Activated CD4-positive, alpha-beta T cell treated with anti-CD3 and anti-CD28 coated beads for 1 hour (primary cell): ENCODE measurements at places on chromosomes 3 and 15.

- no peak for DNase-seq
Measured at GRCh38 chr15:39433376-39433775, 147.5 kb upstream of the THBS1 start.

DNA sequence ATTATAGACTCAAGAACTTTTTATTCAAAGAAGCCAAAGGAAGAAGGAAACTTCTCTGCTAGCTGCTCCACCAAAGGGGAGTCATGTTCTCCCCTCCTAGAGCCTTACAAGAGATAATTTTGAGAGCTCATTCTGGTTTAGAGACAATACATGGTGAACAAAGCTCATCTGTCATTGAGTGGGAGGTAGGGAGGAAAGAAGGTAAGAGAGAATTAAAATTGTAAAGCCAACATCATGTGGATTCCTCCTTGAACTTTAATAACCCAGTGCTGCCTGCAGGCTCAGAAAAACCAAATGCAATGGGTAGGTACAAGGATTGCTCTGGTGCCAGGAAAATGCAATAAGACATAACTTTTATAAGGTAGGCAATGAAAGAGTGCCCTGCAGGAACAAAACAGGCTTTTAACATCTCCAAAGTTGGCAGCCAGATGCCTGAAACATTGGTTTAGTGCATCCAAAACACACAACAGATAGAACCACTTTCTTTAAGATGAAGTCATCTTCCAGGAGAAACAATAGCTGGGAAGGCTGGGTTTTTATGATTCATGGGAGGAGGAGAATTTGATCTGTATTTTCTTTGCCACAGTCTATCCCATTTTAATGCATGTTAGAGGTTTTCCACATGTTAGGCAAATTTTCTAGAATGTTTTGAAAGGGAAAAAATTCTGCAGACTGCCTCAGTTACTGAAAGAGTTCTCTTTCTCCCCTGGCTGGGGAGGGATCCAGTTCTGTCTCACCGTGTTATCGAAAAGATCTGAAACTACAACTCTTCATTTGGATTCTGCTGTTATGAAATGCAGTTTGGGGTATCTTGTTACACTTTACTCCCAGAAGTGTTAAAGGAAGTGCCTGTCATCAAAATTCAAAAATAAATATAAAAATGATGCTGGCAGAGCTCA is 11.3 kb upstream of the ARHGEF3 start:
- no peak for DNase-seq

- no peak for DNase-seq
Measured at GRCh38 chr3:23253214-23253613, 50.1 kb downstream of the UBE2E2 start.

DNA sequence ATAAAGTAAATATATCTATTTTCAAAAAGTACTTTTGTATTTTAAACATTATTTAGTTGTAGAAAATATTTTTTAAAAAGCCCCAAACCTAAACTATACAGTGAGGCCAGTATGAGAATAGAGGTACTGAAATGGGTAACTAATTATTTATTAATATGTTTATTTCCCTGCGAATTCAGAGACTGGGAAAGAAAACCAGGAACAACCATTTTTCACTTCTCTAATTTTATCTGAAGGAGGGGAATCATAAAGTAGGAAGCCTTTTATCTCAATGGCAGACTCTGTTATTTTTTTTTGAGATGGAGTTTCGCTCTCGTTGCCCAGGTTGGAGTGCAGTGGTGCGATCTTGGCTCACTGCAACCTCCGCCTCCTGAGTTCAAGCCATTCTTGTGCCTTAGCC is 63.6 kb upstream of the TRAK1 start:
- no peak for DNase-seq

DNA sequence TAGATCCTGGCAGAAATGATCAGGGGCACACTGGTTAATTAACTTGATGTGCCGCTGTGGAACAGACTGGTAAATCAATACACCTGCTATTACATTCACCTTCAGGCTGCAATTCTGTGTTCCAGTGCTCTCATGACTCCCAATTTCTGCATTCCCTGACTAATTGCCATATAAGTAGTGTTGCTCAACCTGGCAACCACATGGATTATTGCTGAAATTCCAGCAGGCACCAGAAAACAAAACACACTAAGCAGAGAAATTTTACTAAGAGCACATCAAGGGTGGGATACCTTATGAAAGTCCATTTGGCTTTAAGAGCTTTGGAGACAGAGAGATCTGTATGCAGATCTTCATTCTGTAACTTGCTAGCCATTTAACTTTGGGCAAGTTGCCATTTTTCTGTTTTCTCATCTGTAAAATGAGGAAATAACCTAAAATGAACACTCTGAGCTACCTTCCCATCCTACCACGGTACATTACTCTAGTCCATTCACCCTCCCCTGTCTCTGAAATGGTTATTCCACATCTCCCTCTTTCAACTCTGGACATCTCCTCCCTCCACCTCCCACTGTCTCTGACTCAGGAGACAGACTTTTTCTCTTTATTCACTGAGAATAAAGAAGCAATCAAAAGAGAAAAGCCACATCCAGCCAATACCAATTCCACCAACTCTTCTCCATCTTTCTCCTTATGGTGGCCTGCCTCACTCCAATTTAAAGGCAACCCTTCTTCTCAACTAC is 54.6 kb downstream of the STAC start:
- DNase-seq = no peak

GRCh38 chr3:183400352-183400751 is 28.1 kb downstream of the MCF2L2 start:
- DNase-seq = no peak

DNA sequence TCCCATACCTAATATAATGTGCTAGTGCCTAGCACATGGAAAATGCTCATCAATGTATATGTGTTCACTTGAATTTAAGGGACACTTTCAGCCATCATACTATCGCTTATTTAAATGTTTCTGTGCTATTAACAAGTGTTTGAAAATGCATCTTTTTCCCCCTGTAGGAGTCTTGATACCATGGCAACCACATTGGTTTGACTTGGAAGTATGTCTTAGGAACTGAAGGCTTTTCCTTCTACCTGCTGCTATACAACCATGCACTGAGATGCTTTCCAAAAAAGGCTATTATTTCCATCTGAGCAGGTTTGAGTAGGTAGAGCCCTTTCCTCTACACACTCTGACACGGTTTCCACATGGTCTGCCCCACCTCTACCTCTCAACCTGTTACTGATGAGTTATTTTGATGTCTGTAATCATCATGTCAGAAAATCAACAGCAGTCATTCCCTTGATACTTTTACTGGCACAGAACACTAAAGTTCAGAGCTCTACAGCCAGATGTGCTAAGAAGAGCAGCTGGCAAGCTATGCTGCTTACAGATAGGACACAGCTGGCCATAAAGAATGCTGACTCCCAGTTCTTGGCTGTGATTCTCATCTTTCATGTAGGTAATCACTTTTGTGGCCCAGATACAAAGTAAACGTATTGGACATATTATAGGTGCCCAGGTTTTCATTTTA is 59.3 kb downstream of the RYR3 start:
- no peak for DNase-seq

- DNase-seq = no peak
Measured at GRCh38 chr15:76328958-76329357, 7.6 kb upstream of the ISL2 start.

DNA sequence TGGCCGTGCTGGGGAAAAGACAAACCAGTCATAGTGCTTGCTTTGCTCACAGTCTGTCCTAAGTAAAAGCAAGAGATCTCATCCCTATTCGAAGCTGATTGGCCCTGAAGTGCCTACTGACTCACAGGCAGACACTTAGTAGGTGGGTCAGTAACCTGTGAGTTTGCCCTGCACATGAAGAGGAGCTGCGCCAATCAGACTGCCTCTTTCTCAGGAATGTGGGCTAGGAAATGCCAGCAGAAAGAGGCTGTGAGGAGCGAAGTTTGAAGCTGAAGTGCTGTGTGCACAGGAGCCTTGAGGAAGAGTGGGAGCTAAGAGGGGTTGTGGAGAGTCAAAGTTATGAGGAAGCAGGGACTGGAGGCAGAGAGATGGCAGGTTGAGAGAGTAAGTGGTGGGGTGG is 126.8 kb downstream of the IL20RB start:
- DNase-seq = no peak

DNA sequence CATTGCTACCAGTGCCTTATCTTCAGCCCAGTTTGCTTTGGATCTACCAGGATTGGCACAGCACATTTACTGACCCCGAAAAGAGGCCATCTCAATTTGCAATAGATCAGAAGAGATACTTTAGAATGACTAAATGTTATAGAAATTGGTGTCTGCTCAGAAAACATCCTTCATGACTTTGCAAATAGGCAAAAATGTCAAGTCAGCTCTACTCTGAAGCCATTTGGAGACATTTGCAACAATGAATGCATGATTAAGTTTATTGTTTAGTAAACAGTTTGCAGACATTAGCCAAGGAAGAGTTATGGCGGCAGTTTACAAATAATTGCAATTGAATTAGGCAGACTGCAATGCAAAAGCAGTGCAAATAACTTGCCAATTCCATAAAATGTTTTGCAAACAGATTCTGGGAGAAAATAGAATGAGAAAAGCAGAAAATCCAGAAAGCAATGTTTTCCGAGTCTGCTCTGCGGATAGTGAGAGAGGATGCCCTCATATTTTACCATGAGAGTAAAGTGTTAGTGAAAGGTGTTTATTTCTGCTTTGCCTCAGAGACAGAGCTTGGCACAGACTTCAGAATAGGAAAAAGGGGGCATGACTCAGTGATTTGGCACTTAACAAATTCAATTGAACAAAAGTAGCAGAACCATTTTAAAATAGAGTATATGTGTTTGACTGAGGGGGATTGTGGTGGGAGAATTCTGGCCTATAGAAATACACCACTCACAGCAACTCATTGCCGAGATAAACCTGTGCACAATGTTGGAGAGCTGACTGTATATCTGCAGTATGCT is 334.9 kb upstream of the NR2F2 start:
- DNase-seq = no peak

DNA sequence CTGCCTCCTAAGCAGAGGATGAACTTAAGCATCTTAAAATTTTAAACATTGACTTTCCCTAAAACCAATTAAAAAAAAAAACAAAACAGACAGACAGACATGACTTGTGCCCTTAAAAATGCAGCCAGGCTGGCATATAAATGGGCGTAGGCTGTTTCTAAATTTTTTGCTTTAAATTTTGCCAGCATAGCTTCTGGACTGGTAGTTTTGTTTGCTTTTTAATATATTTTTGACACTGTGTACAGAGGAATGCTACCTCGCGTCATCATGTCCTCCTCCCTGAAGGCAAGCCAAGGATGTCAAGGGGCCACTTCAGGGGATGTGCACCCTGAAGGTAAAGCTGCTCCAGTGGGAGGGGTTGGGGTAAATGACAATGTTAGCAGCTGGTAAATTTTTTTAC is 134.8 kb downstream of the PGPEP1L start:
- no peak for DNase-seq

- no peak for DNase-seq
Measured at GRCh38 chr3:141553055-141553454, 66.2 kb downstream of the RASA2 start.

- no peak for DNase-seq
Measured at GRCh38 chr3:190105876-190106275, 14.8 kb downstream of the P3H2 start.

DNA sequence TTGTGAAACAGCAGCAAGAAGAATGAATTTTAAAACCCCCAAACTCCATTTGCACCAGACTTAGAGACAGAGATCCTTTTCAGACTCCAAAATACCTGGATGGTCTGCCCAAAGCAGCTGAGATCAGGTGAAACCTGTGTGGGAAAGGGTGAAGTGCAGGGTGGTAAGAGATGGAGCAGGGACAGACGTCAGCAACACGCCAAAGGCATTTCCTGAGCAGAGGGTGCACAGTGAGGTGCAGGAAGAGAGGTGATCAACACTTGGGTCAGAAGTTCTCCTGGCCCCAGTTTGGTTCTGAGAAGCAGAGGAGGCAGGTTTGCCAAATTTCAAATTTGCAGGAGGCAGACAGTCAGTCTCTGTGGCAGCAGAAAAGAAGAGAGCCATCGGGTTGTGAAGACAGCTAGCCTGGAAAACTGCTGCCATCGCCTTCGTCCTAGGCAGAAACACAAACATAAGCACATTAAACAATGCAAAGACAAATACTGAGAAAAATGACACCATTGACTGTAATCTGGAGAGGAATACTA is 9.8 kb downstream of the CCR4 start:
- DNase-seq = no peak

DNA sequence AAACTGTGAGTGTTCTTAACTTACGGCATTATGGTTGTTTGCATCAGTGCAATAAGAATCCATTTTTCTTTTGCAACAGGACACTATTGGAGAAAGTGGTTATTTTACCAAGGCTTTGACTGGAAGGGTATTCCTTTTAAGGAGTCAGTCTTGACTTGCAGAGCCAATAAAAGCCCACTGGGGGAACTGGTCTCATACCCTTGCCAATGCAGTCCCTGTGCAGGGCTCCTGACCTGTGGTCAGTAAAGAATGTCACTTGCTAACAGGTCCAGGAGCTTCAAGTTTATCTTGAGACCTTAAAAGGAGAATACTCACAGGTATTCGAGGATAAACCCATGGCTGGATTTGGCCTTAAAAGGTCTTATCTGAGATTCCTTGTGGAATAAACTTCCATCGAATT is 227.8 kb upstream of the GBE1 start:
- no peak for DNase-seq

DNA sequence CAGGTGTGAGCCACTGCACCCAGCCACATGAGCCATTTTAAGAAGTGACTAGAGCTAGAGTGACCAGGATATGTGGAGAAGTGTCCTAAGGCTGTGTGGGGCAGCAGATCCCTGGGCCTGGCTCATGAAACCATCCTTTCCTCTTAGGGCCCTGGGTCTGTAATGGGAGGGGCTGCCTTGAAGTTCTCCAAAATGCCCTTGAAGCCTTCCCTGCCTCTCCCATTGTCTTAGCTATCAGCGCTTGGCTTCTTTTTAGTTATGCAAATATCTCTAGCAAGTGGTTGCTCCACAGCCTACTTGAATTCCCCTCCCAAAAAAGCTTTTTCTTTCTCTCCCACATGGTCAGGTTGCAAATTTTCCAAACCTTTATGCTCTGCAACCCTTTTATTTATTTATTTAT is 112.4 kb upstream of the SPATA16 start:
- DNase-seq = no peak

GRCh38 chr15:90340345-90340744 is 11.7 kb upstream of the ZNF774 start:
- DNase-seq = no peak

DNA sequence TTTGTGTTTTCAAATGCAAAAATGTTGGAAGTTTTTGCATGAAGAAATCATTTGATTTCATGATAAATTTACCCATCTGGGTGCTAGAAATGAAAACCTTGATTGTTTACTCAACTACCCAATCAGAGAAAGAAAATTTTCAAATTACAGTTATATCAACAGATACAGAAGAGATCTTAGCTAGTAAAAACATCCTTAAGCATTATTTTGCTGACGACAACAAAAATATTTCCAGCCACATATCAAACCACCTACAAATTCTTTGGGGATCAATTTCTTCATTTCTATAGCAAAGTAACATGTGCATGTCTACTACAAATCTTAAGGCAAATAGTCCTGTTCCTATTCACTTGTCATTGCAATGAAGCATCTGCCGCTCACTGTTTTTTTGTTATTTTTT is 530.3 kb downstream of the ZIC1 start:
- no peak for DNase-seq
